ENCODE measurements at places on chromosomes 6 and 20. TPM values are rescaled to one million over a fixed set of nuclear protein-coding genes. Genes with fewer than 3 reads are reported as not detected.

DNA sequence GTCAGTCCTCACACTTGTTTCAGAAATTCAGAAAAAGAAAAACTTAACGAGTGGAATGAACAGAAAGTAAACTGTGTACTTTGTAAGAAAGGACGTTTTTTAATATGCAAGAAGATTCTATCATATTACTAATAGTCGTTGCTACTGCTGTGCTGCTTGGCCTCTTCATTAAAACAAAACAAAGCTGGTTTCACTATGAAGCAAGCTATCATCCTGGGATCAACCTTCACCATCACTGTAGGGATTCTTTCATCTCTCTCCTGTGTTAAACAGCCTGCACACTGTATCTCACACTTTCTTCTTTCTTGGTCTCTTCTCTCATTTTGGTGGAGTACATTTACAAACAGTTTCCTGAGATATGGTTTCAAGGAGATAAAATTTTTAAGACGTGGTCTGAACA is 284.2 kb downstream of the BTBD9 start:
- no peak for DNase-seq

DNA sequence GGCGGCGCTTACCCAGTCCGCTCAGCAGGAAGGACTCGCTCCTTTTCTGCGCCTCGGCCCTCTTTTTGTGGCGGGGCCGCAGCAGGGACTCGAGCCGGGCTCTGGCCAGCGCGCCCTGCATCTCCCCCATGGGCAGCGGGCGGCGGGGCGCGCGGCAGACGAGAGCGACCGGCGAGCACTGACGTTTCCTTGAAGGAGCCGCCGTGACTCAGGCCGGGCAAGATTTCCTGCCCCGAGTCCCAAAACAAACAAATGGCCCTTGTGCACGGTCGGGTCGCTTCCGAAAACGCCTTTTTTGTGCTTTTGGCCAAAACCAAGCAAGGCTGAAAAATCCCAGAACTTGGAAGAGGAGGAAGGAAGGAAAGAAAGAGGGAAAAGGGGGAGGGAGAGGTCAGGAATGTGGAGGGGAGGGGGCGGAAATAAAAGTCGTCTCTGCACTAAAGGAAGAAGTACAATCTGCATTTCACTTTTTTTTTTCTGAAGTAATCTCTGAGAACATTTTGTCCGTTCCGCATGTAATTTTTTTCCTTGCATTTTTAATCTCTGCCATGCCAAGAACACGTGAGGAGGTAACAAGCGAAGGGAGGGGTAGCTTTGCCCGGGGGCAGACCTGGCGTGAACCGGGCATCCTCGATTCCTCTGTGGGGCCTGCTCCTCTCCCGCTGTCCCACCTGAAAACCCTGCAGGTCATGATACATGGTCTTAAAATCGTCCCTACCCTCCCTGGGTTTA is 123.3 kb upstream of the SLC2A12 start:
- DNase-seq = peak; percentile 91

- no peak for DNase-seq
Observed at GRCh38 chr6:109082188-109082577, 12.5 kb downstream of the SESN1 start.

GRCh38 chr6:13941902-13942301 is 17.1 kb downstream of the RNF182 start:
- no peak for DNase-seq

The NRSN2 gene
- 40.2 TPM for total RNA-seq

The TFAP2B gene
- under 0.01 TPM for total RNA-seq
